ENCODE measurements at places on chromosomes 5 and 9.

DNA sequence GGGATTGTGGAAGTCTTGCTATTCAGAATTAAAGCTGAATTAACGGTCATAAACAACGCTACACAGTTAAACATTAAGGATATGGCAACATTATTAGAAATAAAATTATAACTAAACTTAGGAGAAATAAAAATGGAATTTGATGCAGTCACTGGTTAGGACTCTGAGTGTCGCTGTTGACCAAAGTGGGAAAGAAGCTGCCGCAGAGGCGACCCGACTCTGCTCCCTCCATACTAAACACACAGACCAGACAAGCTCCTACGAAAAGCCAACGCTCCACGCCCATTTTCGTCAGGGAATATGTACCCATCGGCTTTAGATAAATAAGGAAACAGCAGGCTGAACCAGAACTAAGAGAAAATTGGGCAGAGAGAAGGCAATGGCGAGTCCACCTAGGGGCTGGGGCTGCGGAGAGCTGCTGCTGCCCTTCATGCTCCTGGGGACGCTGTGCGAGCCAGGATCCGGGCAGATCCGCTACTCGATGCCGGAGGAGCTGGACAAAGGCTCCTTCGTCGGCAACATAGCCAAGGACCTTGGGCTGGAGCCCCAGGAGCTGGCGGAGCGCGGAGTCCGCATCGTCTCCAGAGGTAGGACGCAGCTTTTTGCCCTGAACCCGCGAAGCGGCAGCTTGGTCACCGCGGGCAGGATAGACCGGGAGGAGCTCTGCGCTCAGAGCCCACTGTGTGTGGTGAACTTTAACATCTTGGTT is at the start of gene PCDHGA5:
Gene PCDHGA5, plus strand, starts transcription at position 211 of the 709 bp plus-strand sequence. Its CDS starts 169 bp downstream, at position 380.
- DNase-seq = no peak

GRCh38 chr5:91016954-91017700 is 366.0 kb downstream of the ARRDC3 start:
- no peak for DNase-seq

DNA sequence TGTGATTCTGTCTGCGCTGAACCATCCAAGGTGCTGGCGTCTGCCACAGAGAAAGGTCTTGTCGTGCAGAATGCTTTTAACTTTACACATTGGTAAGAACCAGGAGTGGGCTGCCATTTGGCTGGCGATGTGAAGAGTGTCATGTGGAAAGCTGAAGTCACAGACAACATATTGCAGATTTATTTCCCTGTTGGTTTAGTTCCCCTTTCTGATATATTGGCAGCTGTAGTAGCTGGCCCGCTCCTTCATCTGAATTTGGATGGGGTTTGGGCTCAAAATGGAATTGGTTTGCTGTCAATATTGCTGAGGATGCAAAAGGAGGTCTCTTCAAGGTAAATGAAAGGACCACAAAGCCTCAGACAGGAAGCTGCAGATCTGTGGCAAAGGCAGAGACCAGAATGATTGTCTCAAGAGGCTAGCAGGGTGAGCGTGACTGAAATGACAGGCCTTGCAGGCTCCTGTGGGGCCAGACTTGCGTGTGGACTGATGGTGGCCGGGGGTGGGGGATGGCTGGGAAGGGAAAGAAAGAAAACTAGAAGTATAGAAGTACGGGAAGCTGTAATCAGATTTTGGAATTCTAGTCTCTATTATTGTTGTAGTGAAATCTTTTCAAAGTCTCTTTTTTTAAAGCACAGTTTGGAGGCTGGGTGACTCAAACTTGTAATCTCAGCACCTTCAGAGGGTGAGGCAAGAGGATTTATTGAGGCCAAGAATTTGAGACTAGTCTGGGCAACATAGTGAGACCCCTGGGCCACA is 25.1 kb upstream of the CD180 start:
- DNase-seq = no peak

GRCh38 chr5:17005107-17005828 is 69.2 kb upstream of the MYO10 start:
- DNase-seq = no peak

- no peak for DNase-seq
Observed at GRCh38 chr5:55081541-55081940, 20.9 kb upstream of the GZMA start.

Data from activated CD8-positive, alpha-beta memory T cell treated with anti-CD3 and anti-CD28 coated beads for 4 hours (primary cell).